NCI-H774 (cell line): ENCODE measurements at places on chromosomes 3 and 15.

GRCh38 chr15:57012556-57012955 is 94.1 kb downstream of the TCF12 start:
- no peak for DNase-seq

DNA sequence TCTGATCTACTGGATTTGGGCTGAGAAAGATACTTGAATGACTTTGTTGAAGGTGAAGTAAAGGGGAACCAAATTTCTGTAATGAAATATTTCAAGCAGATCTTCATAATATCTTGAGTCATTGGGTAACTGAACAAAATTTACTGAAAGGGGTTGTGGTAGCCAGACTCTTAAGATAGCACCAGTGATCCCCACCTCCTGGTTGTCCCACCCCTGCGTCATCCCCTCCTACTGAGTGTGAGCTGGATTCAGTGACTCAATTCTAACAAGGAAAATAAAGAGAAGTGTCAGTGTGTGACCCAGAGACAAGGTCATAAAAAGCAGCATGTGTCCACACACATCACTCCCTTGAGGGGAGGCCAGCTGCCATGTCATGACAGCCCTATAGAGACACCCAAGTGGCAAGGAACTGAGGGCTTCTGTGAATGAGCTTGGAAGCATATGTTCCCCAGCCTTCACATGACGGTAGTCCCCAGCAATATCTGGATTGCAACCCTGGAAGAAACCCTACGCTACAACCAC is 107.1 kb downstream of the MECOM start:
- DNase-seq, result no peak

DNA sequence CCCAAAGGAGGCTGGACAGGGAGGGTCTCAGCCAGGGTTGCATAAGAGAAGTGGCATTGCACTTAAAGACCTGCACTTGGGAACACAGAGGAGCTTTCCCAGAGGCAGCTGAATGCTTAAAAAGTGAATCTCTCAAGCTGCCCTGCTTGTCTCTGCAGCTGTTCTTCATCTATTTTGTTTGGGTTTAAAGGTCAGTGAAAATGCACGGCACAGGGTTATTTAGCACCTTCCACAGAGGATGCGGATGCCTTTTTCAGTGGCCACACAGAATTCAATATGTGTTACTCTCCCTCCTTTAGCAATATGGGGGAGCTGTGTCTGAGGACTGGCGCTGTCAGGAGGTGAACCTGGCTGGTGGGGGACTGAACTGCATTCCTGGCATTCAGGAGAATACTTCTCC is 22.7 kb upstream of the CTNNB1 start:
- DNase-seq, result no peak

- no peak for DNase-seq
Observed at GRCh38 chr3:129973853-129974563, 512 bp upstream of the TRH start.

DNA sequence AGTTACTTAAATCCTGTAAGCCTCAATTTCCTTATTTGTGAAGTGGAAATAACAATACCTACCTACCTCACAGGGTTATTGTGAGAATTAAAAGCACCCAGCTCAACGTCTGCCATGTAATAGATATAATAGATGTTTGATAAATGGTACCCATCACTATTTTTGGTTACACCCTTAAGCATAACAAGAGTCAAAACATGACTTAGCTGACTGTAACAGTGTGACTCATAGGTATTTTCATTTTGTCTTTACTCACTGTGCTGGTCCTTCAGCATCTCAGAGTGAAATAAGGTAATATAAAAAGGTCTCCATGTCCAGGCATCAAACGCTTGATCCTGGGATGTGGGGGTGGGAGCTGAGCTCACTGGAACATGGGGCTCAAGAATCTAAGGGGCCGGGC is 3.1 kb downstream of the CPLX3 start:
- DNase-seq, result no peak

DNA sequence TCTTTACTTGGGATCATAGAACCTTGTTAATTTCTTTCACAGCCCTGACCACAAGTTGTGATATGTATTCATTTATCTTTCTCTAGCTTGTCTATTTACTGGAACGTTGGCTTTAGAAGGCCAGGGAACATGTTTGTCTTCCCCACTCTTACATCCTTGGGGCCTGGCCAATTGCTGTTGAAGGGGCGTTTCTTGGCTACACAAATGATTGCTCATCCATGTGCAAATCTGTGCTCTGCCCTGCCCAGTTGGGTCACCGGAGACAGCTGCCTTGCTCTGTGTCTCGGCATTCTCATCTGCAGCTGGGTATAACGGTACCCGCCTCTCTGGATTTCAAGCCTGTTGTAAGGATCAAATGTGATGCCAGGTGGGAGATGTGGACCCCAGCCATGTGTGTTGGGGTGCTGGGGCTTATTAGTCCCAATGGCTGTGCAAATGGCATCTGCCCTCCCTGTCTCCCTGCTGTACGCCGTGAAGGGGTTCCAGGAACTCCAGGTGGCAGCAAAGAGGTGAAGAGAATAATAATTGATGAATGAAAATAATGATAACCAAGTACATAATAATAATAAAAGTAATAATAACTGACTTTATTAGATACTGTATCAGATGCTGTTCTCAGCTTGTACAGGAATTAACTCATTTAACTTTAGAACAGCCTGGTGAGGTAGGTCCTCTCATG is 24.0 kb upstream of the TLE3 start:
- DNase-seq, result no peak

- no peak for DNase-seq
Observed at GRCh38 chr15:98730860-98731711, 82.7 kb downstream of the IGF1R start.

DNA sequence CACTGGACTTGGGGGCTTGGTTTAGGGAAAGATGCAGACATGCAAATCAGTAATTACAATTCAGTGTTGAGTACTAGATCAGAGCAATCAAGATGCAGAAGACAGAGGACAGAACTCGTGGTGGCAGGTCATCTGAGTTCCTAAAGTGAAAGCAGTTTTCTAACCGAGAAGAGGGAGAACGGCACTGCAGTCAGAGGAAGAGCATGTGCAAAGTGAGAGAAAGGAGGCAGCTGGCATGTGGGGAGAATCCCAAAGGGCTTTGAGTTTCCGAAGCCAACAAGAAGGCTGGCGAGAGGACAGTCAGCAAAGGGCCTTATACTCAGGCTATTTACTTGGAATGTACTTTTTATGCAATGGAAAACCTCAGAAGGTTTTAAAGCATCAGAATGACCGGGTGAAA is 87.0 kb downstream of the ANP32A start:
- no peak for DNase-seq

DNA sequence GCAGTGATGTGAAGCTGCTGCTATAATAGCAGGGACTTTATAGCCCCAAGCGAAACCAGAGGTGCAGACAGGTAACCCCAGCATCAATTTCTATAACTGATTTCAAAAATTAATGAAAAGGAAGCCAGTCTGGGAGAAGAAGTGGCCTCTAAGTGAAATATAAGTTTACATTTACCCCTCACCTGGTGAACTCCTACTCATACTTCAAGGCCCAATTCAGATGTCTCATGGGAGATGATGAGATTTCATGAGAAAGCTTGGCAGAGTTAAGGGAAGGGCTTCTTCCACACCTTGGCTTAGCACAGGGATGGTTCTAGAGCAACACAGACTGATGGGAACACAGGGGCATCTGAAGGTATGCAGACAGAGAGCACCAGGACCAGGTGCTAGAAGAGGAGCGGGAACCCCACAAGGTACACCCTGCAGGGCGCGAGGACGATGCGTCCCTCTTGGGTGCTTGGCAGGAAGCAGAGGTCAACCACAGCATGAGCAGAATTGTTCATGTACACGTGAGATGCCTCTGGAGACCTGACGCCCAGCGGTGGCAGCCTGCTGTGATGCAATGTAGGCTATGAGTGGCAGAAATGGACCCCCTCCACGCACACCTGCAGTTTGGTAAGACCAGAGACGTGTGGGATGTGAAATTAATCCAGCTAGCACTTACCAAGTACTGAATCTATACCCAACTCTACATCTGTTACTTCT is 102.9 kb downstream of the SRGAP3 start:
- no peak for DNase-seq

DNA sequence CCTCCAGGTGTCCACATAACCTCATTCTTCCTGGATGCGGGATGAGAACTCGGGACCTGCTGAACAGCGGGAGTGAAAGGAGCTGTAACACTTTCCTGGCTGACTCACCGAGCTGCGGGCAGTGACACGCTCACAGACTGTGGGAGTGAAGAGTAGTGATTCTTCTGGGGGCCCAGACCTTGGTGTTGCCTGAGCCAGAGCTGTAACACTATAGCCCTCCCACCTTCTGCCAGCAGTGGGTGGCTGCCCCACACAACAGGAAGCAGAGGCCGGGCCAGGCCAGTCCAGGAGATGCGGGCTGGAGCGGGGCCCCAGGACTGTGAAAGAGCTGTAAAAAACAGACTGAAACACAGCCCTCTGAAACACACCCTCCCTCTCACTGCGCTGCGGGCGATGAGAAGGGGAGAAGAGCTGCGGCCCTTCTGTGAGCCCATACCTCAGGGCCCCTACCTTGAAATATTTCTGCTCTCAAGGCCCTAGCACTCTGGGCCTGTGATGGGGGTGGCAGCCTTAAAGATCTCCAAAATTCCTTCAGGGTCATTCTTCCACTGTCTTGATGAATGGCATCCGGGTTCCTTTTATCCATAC is 464.0 kb upstream of the CCDC54 start:
- DNase-seq, result no peak

DNA sequence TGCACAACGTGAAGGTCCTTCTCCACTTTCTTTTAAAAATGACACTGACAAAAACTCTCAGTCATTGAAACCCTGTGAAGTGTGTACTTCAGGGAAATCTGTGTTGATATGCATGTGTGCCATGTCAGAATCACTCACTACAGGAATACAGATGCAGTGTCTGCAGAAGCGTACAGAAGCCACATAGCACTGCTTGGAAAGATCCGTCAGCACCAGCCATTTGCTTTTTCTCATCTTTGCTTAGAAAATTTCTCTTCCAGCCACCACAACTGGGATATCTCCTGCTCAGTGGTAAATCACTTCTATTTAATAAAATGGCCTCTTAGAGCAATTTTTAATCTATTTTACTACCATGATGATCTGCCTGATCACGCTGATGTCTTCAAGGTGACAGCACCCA is 91.3 kb upstream of the ARHGEF26 start:
- DNase-seq, result no peak

DNA sequence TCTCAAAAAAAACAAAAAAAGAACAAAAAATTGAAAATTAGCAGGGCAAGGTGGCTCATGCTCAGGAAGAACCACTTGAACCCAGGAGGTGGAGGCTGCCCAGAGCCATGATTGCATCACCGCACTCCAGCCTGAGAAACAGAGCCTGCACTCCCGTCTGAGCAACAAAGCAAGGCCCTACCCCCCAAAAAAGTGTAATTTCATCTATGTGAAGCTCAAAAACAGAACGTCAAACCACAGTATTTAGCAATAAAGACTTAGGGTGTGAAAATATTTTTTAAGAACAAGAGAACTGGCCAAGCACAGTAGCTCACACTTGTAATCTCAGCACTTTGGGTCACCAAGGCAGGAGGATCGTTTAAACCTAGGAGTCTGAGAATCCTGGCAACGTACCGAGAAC is 38.2 kb downstream of the STAG1 start:
- no peak for DNase-seq

GRCh38 chr3:28940994-28941393 is 339.9 kb upstream of the RBMS3 start:
- no peak for DNase-seq

- no peak for DNase-seq
Observed at GRCh38 chr3:133747907-133748639, 1.9 kb downstream of the TF start.

DNA sequence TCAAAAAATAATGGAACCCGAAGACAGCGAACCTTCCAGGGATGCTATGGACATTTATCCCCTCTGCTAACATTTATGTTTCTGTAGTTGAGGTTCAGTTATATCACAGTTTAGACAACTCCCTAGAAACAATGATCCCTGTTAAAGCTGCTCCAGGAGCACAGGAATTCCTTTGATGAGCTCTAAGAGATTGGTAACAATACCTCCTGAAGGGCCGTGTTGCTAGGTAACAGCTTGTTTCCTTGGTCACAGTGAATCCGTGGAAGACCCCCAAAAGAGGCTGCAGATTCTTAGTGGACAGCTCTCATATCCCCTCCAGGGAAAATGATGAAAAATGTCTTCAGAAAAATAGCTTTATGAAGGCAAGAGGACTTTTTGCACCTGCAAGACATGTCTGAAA is 160.2 kb downstream of the SERPINI1 start:
- no peak for DNase-seq
